Peyer's patch (tissue), 4 donors: ENCODE measurements at places on chromosomes 12 and 14. TPM values are rescaled to one million over a fixed set of nuclear protein-coding genes. Genes with fewer than 3 reads are reported as not detected.
A peak's percentile ranks its signal among the peaks of the same experiment; 100 is the strongest.

DBX2 gene
- total RNA-seq = not detected

NAB2 gene
- 17.0 TPM for total RNA-seq

- DNase-seq = no peak
These were observed 204.7 kb downstream of the KITLG start for GRCh38 chr12:88375306-88376305.

DNA sequence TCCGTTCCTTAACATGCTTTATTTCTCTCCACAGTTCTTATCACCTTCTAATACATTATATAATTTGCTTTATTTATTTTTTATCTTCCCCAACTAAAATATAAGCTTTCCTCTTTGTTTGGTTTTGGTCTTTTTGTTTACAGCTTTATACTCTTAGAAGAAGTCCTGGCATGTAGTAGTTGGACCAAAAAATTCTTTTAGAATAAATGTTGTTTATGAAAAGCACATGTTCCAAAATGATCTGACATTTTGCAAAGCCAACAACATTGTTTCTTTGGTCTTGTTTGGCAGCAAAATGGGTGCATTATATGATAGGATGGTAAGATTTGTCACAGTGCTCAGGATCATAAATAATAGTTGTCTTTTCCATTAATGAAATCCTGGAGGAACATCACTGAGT lies 312.5 kb downstream of the LRIG3 start:
- DNase-seq = no peak

DNA sequence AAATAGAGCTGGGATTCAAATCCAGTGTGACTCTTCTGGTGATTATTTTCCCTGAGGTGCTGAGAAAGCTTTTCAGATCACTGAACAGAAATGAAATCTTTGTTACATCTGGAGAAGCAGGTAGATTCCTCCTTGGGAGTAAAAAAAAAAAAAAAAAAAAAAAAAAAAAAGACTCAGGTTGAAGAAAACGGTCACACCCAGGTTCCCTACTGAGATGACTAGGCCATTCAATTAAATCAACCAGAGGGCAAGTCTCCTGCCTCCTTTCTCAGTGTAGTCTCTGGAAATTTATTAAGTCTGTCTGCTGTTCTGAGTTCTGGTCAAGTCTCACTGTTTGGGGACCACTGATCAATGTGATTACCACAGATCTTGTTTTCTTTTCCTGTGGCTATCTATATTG lies 24.0 kb downstream of the ARG2 start:
- DNase-seq = no peak

- DNase-seq = no peak
These were observed 59.2 kb downstream of the ZNF641 start for GRCh38 chr12:48291511-48291910.

PUS7L gene
- total RNA-seq = 11.2 TPM

FAM186B gene
- total RNA-seq = not detected

DNA sequence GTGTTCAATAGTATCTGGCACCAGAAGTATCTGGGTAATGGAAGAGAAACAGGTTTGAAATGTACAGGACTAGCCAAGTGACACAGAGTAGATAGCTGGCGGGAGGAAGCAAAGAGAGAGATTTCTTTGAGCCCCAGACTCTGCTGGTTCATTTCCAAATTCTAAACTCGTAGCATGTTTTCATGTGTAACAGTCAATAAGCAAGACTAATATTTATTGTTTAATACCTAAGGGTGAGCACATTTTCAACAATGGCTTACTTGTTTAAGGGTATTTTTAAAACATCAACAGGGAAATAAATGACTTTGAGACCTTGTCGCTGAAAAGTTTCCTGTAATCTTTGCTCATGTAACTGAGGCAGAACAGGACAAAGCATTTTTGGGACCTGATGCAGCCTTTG lies 11.8 kb upstream of the CCDC88C start:
- no peak for DNase-seq

GRCh38 chr14:24441904-24442239 lies 704 bp downstream of the SDR39U1 start:
- no peak for DNase-seq

CEBPE gene
- not detected for total RNA-seq

- no peak for DNase-seq
These were observed 72.0 kb downstream of the C12orf56 start for GRCh38 chr12:64318605-64319004.

SINHCAF gene
- 40.6 TPM for total RNA-seq

HOXC4 gene
- total RNA-seq = 1.9 TPM

- peak; percentile 60 for DNase-seq
These were observed 24.9 kb downstream of the VPS37B start for GRCh38 chr12:122870867-122871664.

GRCh38 chr12:70661466-70662161 lies 24.4 kb upstream of the PTPRB start:
- no peak for DNase-seq

- peak; percentile 63 for DNase-seq
These were observed 574 bp downstream of the PAWR start for GRCh38 chr12:79690142-79690637.

- no peak for DNase-seq
These were observed 136.1 kb upstream of the RAP1B start for GRCh38 chr12:68474467-68475204.

DNA sequence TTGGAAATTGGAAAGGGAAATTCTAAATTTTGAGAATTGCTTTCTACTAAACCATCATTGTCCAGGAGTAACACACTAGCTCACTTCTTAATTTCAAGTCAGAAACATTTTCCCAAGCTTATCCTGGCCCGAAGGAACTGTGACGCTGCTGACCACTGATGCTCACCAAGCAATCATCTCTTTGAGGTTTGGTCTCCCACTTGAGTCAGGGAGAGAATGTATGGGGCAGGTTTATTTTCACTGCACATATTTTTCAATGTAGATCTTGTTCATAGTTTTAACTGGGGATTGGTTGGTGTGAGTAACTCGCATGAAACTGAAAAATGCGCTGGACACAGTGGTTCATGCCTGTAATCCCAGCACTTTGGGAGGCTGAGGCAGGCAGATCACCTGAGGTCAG lies 12.9 kb upstream of the RNASE10 start:
- DNase-seq = no peak

DNA sequence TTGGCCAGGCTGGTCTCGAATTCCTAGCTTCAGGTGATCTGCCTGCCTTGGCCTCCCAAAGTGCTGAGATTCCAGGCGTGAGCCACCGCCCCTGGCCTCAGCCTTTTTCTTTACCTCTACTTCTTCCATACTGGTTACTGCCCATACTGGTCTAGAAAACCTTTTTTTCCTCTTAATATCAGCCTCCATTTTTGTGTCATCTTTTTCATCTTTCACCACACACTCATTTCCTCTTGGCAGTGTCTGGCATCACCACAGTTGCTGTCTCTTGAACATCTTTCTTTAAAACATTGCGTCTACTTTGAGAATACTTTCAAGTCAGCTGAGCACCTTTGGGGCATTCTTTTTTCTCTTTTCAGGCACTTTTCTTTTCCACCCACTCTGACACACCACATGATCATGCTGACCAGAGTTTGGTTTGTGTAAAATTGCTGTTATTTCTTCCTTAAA lies 32.7 kb downstream of the DDX47 start:
- DNase-seq = no peak

GLI1 gene
- 0.88 TPM for total RNA-seq

- DNase-seq = no peak
These were observed 182.5 kb downstream of the GXYLT1 start for GRCh38 chr12:41962171-41962572.

GRCh38 chr14:66709291-66709690 lies 201.3 kb downstream of the GPHN start:
- no peak for DNase-seq

DNA sequence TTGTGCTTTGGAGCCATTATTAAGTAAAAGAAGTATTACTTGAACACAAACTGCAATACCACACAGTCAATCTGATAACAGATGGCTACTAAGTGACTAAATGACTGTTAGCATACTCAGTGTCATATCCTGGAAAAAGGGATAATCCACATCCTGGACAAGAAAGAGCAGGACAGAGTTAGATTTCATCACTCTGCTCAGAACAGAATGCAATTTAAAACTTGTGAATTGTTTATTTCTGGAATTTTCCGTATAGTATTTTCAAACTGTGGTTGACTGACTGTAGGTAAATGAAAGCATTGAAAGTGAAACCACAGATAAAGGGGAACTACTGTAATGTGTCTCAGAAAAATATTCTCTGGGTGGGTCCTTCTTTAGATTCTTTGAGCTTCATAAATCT lies 458.8 kb downstream of the TMEM117 start:
- DNase-seq = no peak

DNA sequence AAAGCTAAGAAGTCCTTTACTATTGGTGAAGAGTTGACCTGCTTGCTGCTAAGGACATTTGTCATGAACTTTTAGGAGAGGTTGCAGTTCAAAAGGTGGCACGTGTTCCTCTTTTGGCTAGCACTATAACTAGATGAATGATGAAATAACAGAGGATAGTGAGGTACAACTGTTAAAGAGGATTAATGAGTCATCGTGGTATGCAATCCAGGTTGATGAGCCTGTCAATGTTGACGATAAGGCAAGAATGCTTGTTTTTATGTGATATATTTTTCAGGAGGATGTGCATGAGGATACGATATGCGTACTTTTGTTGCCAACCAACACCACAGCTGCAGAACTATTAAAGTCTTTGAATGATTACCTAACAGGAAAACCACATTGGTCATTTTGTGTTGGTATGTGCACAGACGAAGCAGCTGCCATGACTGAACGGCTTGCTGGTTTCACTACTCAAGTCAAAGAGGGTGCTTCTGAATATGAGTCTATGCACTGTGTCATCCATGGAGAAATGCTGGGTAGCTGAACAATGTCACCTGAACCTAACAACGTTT lies 10.6 kb downstream of the CEP128 start:
- peak; percentile 61 for DNase-seq

- DNase-seq = no peak
These were observed 841.1 kb downstream of the NRXN3 start for GRCh38 chr14:79011091-79011919.

TESPA1 gene
- total RNA-seq = 9.6 TPM

- no peak for DNase-seq
These were observed 19.6 kb downstream of the TMPRSS12 start for GRCh38 chr12:50862316-50862715.
